ENCODE measurements at places on chromosomes 5 and 9.

GRCh38 chr9:128344931-128345605 lies 4.7 kb downstream of the SLC27A4 start:
- no peak for DNase-seq

DNA sequence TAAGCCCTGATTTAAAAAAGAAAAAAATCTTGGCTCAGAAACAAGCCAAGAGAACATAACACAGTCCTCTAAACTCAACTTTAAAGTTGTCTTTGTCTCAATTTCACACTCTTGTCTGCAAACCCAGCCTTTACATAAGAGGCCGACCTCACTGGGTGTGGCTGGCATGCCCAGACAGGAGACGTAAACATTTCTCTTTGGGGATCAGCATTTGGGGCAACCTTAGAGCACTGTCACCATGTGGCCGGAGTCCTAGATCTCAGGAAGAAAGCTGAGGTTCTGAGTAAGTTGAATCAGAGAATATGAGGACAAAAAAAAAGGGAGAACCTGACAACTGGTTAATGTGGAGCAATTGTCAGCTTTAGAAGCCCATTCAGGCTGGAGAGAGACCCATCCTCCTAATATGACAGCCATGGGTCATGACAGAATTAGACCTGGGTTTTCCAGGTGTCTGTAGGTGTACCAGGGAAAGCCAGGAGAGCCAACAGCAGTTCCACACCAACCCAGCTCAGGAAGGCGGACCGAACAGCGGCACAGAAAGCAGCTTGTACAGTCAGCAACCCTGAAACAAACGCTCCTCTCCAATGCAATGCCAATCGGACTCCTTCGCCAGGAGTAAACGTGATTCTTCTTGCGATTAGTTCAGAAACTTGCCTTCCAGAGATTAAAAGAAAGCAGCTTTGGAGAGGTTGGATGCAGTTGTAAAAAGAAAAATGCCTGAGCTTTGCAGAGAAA lies 97.9 kb upstream of the MAP3K1 start:
- DNase-seq = no peak

DNA sequence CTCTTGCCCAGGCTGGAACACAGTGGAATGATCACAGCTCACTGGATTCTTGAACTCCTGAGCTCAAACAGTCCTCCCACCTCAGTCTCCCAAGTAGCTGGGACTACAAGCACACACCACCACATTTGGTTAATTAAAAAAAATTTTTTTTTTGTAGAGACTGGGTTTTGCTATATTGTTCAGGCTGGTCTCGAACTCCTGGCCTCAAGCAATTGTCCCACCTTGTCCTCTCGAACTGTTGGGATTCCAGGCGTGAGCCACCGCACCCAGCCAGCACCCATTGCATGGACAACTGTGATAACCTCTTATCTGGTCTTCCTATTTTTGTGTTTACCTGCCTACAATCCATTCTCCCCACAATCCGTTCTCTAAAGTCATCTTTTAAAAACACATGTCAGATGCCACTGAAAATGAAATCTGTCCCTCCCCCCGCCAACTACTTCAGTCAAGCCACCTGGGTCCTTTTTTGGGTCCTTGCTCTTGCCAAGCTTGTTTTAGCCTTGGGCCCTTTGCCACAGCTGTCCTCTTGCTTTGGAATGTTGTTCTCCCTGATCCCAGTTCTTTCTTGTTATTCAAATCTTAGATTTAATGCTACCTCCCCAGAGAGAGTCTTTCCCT lies 250.5 kb downstream of the PIK3R1 start:
- DNase-seq = no peak

DNA sequence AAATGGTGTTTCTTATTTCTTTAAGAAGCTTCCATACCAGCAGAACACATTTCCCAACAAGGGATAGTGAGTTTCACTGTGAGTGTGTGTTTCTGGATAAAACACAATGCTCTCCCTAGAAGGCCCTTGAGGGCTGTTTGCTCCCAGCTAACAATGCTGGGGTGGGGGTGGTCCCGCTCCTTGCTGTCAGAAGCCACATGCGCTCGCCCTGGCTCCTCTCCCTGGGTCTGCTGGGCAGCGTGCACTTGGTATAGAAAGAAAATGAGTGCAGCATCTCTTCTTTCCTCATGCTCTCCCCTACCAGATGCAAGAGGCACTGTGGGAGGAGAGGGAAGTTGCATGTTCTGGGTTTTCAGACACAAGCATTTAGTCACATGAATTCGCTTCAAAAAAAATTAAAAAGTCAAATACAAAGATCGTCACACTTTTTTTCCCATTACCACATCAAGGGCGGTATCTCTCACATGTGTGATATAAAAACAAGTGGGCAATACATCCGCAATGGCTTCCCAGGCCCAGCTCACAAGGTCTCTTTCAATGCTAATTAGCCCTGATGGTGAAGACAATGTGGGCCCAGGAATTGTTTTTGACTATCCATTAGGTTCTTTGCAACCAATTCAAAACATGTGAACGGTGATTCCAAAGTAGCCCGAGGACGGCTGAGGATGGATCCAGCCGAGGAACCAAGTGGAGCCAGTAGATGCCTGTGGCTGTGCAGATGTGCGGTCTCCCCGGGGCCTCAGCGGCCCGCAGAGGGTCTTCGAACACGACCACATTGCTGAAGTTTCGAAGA lies 603.6 kb downstream of the IRX1 start:
- DNase-seq = no peak

DNA sequence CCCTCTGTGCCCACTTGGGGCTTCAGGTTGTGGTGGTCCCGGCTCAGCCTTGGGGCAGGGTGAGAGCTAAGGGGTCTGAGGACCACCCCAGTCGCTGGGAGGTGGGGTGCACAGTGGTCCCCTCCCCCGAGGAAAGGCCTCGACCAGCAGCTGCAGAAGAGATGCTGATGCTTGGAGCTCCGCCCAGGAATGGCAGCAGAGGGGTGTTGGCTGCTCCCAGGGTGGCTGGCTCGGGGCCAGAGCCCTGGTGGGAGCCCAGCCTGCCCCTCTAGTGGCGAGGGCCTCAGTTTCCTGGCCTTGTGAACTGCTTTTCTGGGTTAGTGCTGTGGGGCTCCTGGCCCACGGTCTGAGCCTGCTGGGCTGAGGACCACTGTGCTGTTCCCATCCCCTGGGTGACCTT lies 1.2 kb downstream of the DIPK1B start:
- DNase-seq = no peak

GRCh38 chr5:149901511-149901910 lies 43.1 kb downstream of the PDE6A start:
- DNase-seq = no peak

GRCh38 chr5:21802869-21803490 lies 1050.2 kb downstream of the CDH12 start:
- no peak for DNase-seq

All from HS-5 (cell line).